ENCODE measurements at places on chromosomes 2 and 18.

DNA sequence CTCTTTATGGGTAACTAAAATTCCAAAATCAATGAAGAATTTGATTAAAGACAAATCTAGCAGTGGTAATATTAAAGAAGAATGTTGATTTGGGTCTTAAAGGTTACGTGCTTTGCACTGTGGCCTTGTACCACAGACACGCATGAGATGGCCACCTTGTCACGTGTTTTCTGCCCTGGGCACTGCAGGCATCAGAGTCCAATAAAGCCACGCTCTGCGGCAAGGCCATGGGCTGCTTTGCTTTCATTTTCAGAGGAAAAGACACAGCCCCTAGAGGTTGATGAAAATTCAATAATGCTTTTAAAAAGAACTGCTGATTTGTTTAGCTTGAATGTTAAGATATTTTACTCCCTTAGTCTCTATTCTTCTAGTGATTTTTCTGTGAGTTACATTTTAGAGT lies 30.4 kb downstream of the AOX1 start:
- DNase-seq: no peak

GRCh38 chr2:233140978-233141377 lies 80.8 kb downstream of the INPP5D start:
- no peak for DNase-seq

- DNase-seq: no peak
These were observed 37.4 kb upstream of the SLC39A10 start for GRCh38 chr2:195619590-195619989.

DNA sequence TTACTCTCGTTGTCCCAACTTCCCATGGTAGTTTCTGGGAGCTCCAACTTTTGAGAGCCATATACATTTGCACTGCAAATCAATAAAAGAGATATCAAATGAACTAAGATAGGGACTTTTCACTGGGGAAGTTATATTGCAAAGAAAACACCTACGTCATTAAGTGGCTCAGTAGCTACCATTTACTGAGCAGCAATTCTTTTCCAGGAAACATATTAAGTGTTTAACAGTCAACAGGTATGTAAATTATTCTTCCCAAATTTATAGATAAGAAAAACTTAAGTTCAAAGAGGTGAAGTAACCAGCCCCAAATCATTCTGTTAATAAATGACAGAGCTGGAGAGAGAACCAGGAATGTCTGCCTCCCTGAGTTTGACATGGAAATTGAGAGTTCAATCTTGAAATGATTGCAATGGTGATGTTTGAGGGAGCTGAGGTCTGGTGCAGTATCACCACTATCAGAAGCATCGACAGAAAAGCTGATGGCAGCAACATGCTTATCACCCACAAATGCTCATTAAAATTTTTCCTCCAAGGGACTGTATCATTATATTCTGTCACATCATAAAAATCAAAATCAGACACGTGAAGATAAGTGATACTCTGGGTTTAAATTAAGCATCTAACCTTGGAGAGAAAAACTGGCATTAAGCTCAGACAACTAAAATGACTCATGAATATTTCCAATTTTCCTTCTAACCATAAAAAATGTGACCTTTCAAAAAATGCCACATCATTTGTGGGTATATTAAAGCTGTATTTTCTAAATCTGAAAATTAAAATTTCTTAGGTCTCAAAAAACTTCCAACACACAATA lies 43.4 kb downstream of the GAREM1 start:
- DNase-seq: peak; percentile 17

GRCh38 chr2:129192117-129192516 lies 787.3 kb upstream of the RAB6C start:
- DNase-seq: no peak

- peak; percentile 18 for DNase-seq
These were observed 1.7 kb downstream of the ITGA4 start for GRCh38 chr2:181458871-181459270.

- DNase-seq: no peak
These were observed 11.1 kb upstream of the FBXO11 start for GRCh38 chr2:47917276-47917961.
